ENCODE measurements at places on chromosomes 6 and 20.

DNA sequence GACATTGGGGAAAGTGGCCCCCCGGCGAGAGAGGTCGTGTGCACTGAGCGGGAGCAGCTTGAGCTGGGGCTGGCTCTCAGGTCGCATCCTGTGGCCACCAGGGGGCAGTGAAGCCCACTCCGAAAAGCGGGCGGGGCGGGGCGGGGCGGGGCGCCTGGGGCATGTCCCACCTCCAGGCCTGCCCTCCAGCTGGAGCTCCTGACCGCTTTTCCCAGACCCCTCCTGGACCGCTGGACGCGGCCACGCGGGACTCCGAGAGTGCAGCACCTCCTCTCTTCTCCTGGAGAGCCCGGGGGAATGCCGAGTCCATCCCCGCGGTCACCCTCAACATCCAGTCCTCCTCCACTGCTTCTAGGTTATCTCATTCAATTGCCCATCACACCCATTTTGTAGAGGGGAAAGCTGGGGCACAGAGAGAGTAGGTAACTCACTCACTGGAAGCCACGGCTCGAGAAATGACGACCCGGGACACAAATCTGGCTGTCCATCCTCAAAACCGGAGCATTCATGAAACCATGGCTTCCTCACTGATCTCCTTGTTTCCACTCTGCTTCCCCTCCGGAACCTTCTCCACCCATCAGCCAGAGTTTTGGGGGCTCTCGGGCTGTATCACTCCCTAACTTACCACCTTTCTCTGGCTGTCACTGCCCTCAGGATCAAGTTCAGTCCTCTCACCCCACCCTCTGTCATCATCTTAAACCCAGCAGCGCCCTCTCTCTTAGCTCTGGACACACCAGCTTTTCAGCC is 24.1 kb downstream of the COX4I2 start:
- peak; percentile 94 for DNase-seq

GRCh38 chr20:47950124-47950912 is 165.0 kb upstream of the SULF2 start:
- DNase-seq, result no peak

- DNase-seq, result no peak
These were observed 935.1 kb downstream of the KIF16B start for GRCh38 chr20:15637950-15638754.

DNA sequence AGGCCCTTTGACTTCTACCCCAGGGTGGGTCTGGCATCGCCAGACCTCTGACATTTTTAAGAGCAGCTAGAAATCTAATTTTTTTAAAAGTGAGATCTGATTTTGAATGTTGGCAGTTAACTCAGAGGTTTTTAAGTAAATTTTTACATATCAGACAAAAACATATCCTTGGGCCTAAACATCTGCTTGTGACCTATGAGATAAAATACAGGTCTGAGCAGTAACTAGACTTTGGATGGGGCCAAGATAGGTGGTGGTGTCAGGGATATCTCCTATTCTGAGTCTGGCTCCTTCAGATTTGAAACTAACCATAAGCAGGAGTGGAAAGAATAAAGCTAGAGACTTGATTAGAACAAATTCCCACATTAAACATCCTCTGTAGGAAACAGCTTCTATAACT is 17.6 kb downstream of the RALY start:
- no peak for DNase-seq

DNA sequence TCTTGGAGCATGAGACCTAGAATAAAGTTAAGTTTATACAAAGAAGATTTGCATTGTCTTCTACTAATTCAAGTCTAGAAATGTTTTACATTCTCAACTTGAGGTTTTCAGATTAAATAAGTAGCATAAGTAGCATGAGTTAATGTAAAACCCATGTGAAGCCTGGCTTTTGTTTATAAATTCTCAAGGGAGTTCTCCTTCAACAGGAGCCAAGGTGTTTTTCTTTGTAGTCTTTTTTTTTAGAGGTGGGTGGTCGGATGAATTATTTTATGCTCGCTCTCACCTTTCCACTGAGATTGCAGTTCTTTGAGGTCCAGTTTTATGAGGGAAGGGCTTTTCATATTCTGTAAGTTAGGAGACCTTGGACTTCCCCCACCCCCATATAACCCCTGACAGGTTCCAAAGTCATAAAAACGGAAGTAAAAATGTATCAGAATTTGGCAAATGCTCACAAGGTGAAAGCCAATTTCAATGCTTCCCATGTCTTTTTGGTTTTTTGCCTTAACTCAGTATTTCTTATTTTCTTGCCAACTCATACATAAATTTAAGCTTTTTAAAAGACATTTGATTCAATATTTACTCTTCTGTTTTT is 244.3 kb upstream of the ASCC3 start:
- DNase-seq, result no peak

Measured in aorta (tissue), 5 donors.